Astrocyte of the hippocampus (primary cell): ENCODE measurements at places on chromosomes 1 and 21.

DNA sequence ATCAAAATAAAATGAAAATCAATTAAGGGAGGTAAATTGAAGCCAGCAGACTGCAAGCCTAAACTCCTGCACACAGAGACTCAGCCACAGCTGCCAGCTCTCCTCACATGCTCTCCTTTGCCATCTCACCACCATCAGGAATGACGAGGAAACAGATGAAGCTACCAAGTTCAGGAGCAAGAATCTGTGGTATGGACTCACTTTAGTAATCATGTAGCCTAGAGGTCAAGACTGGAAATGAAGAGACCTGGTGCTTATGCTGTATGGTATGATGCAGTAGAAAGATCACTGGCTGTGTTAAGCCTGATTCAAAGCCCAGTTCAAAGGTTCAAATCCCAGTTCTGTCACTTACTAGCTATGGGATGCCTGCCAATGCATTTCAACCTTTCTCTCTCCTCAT is 78.9 kb upstream of the CAMK1G start:
- DNase-seq = no peak

DNA sequence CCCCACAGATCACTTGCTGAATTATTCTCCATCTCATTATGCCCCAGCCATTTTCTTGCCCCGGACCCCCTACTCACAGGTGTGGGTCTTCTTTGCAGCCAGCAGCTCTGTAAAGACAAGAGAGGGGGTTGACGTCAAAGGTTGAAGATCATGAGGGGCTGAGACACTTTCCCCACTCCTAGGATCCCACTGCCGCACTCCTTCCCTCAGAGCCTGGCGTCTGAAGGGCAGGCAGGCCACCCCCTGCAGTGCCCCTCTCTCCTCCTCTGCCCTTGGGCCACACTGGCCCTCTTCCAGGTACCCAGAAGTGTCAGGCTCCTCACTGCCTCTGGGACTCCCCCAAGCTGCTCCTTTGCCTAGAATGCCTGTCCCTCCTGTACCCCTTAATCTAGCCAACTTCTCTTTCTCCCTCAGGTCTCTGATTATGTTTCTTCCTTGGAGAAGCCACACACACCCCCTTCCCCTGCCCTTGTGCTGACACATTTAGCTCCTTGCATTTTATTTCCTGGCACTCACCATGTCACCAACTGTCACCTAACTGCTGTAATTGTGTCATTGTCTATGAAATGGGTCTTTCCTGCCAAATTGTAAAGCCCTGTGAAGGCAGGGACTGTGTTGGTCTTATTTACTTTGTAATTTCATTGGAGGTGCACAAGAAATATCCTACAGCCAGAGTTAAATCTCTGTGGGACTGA is 2.1 kb downstream of the RORC start:
- DNase-seq = no peak

DNA sequence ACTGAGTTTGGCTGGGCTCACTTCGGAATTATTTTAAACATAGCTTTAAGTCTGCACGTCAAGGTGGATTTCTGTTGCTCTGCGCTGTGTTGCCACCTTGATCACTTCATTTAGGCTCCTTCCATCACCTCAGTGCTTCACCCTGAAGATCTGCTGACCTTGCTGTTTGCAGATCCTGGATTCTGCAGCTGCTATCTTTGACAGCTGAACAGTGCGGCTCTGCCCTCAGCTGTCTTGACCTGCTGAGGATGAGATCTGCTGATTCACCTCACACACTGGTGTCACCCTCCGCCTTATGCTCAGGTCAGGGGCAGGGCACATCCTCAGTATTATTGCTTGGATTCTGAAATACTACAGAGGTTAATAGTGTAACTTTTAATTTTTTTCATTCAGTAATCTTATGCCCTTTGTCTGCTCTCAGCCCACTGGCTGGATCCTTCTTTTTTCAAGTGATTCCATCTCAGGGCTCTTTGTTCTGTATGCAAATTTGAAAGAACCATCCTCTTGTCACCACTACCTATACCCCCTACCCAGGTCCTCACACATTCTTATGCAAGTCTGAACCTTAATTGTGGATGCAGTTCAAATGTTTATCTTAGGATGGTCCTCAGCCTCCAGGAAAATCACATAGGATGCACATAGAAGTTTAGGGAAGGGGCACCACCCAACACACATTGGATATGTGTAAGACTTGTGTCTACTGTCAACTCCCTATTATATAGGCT is 364.0 kb downstream of the OLFM3 start:
- no peak for DNase-seq

- no peak for DNase-seq
These were observed 61.9 kb downstream of the ALG6 start for GRCh38 chr1:63429281-63429680.

- DNase-seq = no peak
These were observed 153.4 kb downstream of the PIGK start for GRCh38 chr1:77065693-77066342.

GRCh38 chr1:32992489-32993323 is 28.1 kb upstream of the RNF19B start:
- DNase-seq = peak; percentile 97

DNA sequence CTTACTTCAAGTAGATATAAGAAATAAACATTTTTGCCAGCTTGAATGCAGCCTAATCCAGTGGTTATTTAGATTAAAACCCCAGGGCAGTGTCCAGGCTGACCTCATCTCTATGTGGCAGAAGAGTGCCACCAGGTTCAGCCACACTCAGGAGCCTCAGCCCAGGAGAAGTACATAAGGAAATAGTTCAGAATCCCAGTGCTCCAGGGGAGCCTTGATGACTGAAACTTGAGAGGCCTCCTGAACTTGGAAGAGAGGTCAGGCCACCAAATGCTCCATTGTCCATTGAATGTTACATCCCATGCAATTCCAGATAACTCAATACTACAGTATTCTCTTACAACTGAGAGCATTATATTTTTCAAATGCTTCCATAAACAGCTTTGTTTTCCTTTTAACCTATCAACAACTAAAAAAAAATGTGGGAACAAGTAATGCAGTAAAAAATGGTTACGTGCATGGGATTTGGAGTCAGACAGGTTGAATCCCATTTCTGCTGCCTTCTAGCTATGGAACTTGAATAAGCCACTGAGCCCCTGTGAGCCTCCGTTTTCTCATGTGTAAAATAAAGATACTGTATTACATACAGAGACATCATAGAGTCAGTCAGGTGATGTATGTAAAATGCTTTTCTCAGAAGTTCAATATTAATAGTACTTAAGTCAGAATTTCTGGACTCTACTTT is 248.0 kb downstream of the PLPP3 start:
- DNase-seq = peak; percentile 12

- peak; percentile 14 for DNase-seq
These were observed 173.3 kb downstream of the COL24A1 start for GRCh38 chr1:85983316-85983715.

- DNase-seq = peak; percentile 85
These were observed 433.4 kb upstream of the CAMK1G start for GRCh38 chr1:209150114-209150513.

GRCh38 chr1:98898940-98899339 is 105.7 kb downstream of the PLPPR5 start:
- no peak for DNase-seq

DNA sequence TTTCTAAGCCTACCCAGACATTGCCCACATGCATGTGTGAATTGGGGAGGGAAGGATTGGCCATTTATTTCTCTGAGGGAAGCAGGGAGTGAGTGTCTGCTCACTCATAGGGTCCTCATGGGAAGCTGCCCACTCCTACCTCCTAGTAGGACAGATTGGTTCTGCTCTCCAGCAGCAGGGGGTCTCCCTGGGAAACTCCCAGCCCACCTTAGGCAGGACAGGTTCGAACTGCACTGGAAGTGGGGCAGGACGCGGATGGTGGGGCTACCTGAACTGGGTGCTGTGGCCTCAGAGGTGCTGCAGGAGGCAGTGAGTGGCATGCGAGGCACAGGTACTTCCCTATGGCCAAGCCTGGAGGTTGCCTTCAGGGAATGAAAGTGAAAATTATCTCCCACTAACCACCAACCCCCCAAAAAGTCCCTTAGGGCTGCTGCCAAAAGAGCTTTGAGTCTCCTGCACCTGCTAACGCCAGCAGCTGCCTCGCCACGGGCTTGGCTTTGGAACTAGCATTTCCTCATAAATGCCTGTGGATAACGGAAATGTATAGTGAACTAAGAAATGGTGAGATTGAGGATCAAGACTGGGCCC is 157.0 kb upstream of the COA6 start:
- no peak for DNase-seq

DNA sequence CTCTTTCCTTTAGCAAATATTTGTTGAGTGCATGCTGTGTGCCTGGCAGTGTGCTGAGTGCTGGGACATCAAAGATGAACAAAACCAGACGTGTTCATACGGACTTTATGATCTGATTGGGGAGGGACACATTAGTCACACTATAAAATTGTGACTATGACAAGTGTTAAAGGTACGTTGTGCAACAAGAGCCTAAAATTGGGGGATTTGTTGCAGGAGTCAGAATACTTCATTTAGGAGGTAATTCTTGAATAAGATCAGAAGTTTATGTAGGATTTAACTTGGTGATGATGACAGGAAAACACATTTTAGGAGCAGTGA is 29.6 kb downstream of the B3GALT2 start:
- no peak for DNase-seq

DNA sequence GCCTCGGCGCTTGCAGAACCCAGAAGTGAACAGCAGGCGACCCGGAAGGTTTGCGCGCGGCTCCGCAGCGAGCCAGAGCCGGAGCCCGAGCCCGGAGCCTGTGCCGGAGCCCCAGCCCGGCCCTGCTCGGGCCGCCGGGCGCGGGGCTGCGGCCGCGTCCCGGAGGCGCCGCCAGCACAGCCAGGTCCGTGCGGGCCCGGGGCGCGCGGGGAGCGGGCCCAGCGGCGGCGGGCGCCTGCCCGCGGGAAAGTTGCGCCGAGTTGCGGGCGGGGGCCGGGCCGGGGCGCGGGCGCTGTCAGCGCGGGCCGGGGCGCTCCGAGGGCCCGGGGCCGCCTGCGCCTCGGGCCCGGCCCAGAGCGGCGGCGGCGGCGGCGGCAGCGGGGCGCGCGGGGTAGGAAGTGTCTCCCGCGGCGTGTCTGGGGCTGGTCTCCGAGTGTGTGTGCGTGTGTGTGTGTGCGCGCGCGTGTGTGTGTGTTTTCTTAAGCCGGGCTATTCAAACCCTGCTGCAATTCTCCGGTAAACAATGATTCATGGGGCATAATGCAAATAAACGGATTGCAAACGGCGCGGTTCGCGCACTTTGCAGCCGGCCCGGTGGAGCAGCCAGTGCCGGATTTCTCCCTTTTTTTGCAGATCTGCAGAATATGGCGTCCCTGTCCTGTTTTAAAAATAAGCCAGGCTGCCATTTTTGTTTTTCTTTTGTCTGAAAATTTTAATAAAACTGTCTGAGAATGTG is at the start of gene ZNF362:
ZNF362 (plus strand) TSS at position 22 of the 736 bp plus-strand sequence. CDS start 14,083 bp downstream, outside the sequence.
- peak; percentile 89 for DNase-seq

DNA sequence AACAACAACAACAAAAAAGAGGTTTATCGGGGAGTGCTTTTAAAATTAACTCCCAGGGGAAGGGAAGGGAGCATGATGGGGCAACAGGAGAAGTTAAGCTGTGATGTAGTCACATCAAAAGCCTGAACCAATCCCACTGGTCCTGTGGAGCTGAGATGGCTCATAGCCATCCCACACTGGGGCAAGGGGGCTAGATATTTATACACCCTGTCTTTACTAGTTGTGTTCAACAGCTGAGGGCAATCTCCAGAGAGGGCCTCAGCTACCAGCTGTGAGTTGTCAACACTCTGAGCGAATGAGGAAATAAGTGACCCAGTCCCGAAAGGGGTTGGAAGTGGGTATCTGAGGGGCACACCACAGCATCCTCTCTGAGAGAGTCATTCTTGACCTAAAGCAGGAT is 31.0 kb upstream of the CREG1 start:
- no peak for DNase-seq

DNA sequence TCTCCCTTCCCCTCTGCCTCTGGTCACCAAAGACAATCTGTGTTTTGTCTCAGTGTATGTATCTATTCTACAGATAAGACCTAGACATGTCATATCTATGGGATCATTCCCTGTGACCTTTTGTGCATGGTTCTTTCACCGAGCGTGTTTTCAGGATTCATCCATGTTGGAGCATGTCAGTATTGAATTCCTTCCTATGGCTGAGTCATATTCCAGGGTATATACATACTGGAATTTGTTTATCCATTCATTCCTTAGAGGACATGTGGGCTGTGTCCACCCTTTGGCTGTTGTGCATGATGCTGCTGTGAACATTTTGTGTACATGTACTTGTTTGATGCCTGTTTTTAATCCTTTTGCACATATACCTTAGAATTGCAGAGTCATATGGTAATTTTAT is 69.9 kb downstream of the NFASC start:
- no peak for DNase-seq

- peak; percentile 32 for DNase-seq
These were observed 360.6 kb upstream of the USP24 start for GRCh38 chr1:55575571-55576279.

DNA sequence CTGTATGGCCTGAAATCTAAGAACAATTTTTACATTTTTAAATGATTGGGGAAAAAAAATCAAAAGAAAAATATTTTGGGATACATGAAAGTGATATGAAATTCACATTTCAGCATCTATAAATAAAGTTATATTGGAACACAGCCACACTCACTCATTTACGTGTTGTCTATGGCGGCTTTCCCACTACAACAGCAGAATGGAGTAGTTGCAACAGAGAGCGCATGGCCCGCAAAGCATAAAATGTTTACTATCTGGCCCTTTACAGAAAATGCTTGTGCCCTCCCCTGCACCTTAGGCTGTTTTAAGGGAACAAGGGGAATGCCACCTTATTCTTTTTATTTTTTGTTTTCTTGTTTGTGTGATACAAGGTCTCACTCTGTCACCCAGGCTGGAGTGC is 3.5 kb downstream of the KLHDC8A start:
- no peak for DNase-seq

- no peak for DNase-seq
These were observed 14.3 kb upstream of the NTMT2 start for GRCh38 chr1:170131450-170131849.

GRCh38 chr1:116107371-116107770 is 3.8 kb upstream of the MAB21L3 start:
- DNase-seq = no peak

- DNase-seq = no peak
These were observed 136.8 kb upstream of the EDN2 start for GRCh38 chr1:41621256-41621655.

DNA sequence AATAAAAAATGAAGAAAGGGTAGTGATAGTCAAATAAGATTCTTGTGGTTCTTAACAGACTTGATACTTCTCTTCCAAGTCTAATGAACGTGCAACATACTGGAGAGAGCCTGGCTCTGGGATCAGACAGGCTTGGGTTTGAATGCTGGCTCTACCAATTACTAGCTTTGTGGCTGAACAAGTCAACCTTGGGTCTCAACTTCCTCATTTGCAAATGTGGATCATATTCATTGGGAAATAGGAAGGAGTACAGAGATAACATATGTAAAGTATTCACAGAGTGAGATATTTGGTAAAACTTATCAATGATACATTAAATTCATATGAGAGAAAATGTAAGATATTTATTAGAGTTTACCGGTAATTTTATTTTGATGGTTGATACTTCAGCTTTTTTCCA is 2.0 kb downstream of the EDEM3 start:
- no peak for DNase-seq

- no peak for DNase-seq
These were observed 76.1 kb downstream of the VCAM1 start for GRCh38 chr1:100795646-100795985.
